ENCODE measurements at places on chromosomes 4 and X.

GRCh38 chrX:133333154-133333750 is 82.0 kb downstream of the GPC4 start:
- DNase-seq: no peak

DNA sequence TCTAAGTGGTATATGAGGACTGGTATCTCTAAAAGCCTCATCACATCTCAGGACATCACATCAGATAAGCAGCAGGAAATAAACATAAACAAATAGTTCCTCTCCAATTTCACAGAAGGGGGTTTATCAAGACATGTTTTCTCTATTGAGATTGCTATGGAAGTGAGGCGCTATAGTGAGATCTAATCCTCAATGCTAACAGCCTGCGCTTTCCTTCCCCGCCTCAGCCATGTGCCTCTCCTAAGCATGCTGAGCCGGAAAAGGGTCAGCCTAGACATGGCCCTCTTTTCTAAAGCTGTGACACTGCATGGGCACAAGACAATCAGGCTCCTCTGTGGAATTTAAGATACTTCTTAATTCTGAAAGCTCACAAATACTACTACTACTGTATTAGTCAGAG is 286.1 kb downstream of the INPP4B start:
- DNase-seq: no peak

DNA sequence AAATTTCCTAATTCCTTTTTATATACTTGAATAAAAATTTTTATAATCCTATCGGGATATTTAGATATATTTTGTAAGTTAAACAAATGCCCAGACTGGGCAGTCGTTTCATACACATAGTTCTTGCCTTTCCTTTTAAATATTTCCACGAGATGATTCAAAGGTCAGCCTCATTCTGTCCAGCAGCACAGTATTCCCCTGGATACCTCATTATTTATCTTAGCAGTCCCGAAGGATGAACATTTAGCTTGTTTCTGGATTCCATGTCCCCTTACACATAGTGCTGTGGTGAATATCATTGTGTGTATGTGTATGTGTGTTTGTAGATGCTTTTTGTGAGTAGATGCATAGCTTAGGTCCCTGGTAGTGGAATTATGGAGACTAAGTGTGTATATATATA is 38.3 kb downstream of the RAPGEF2 start:
- no peak for DNase-seq

DNA sequence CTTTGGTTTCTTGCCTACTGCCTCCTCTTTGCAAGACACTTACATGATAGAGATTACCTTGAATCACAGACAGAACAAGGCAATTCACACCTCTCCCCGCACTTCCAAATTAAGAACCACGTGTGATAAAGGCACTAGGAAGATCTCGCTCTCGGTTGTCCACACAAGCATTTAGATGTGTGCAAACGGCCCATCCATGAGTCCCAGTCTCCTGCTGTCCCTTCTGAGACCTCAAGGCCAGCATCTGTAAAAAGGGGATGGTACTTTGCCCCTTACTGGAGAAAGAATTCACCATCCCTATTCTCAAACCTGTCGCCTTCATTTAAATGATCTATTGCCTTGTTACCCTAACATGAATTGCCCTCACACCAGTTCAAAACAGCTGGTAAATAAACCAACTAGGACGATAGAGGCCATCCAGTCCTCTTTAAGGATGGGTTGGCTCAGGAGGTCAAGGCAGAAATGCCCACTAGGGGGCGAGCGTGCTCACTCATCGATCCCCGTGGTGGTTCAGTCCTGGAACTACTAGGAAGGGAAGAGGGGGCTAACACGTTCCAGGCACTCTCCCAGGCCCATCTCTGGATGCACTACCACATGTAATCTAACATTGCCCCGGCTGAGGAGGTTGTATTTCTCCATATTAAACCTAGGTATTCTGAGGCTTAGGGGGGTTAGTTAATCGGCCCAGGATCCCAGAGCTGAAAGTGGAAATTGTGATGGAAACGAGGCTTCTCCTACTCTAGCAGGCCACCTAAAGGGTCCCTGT is 95.8 kb downstream of the DHX15 start:
- DNase-seq: peak; percentile 79

DNA sequence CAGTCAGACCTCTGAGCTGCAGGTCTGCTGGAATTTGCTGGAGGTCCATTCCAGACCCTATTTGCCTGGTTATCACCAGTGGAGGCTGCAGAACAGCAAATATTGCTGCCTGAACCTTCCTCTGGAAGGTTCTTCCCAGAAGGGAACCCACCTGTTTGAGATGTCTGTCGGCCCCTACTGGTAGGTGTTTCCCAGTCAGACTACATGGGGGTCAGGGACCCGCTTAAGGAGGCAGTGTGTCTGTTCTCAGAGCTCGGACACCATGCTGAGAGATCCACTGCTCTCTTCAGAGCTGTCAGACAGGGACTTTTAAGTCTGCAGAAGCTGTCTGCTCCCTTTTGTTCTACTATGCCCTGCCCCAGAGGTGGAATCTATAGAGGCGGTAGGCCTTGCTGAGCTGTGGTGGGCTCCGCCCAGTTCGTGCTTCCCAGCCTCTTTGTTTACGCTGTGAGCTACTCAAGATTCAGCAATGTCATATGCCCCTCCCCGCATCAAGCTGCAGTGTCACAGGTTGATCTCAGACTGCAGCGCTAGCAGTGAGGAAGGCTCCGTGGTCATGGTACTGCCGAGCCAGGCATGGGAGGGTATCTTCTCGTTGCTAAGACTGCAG is 44.1 kb upstream of the KDR start:
- DNase-seq: no peak

DNA sequence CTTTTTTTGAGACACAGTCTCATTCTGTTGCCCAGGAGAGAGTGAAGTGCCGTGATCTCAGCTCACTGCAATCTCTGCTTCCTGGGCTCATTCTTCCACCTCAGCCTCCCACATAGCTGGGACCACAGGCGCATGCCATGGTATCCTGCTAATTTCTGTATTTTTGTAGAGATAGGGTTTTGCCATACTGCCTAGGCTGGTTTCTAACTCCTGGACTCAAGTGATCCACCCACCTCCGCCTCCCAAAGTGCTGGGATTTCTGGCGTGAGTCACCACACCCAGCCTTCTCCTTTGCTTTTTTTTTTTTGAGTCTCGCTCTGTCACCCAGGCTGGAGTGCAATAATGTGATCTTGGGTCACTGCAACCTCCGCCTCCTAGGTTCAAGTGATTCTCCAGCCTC is 94.1 kb downstream of the PDS5A start:
- no peak for DNase-seq

DNA sequence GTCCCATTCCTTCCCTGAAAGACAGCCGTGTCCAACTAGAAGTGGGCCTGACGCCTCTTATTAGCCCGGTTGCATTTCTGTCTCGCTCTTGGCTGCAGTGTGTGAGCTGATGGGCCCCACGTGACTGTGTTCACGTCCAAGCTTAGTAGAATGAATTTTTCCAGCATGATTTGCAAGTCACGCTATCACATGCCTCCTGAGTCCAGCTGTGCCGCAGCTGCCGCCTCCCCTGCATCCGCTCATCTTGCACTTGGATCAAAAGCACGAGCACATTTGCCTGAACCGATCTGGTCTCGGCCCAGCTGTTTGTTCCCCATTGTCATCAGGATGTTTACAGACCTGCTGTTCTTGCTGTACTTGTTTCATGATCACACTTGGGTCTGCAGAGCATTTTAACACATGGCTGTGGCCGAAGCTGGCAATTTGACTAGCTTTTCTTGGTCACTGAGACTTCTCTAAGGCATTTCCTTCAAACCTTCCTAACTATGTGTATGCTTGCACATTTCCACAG is 126.5 kb downstream of the KIT start:
- DNase-seq: no peak
